ENCODE measurements at places on chromosomes 1 and 21.

GRCh38 chr1:175376194-175376593 is 183.6 kb upstream of the KIAA0040 start:
- DNase-seq, result no peak

DNA sequence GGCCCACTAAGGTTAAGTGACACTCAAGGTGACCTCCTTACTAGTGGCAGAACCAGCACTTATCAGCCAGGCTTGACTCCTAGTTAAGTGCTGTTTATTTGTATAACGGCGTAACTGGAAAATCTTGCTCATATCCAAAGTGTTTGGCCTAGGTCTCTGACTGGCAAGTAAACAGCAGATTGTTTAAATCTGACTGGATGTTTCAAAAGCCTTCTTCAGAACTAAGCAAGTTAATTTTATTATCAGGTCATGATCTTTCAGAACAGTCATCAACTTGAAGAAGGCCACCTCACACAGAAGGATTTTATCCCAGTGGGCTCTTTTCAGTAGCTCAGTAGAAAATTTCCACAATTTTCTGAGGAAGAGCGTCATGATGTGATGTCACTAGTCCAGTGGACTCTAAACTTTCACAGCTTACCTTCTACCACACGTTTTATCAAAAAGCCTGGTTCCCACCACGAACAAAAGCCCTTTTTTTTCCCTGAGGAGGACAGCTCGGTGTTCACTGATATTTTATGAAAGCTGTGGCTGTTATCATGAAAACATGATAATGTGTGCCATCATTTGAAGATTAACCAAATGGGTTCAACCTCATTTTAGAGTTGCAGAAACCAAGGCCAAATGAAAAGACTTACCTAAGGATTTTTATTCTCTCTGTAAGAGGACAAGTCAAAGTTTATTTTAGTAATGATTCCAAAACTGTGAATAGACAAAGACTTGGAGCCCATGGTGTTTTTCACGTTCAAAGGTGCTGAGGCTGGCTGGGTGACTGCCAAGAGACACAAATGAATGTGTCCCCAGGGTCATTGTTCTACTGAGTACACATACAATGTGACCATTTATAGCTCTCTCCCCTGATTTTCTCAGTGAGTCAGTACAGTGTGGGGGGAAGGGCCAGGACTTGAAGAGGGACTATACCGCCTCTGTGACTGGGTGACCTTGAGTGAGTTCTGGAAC is 9.1 kb downstream of the SGIP1 start:
- DNase-seq, result peak; percentile 80

- DNase-seq, result no peak
Observed at GRCh38 chr1:99385852-99386251, 121.6 kb downstream of the PLPPR4 start.

GRCh38 chr1:79694241-79694640 is 687.7 kb upstream of the ADGRL4 start:
- no peak for DNase-seq

DNA sequence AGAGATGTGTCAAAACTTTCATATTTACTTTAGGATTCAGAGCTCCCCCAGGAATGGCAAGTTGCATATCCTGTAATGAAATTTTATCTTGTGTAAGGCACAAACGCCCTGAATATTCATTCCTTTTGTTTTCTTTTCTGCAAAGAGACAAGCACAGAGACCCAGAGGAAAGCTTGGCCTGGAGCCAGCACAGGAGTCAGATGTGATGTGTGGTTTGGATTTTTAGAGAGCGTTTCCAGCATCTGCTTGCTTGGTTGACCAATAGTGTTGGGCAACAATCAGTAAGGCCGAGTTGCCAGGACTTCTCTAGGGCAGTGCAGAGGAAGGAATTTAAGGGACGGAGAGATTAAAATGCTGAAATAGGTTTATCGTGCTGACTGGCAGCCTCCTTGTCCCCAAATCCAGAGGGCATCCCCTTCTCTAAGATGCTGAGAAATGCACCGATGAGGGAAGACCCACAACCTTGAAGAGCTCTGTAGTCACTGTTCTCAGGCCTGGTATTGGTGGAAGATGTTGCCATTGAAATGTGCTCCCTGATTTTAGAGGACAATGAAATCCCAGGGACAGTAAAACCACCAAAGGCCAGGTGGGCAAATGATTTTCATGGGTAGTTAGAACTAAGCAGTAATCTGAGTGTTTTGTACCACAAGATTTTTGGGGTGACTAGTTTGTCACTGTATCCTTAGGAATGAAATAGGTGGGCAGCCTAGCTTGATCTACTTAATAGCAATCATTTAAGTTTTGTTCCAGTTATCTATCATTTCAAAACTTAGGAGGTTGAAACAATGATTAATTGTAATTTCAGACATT is 37.9 kb upstream of the RHOU start:
- DNase-seq, result peak; percentile 15

GRCh38 chr1:172815740-172816139 is 156.8 kb downstream of the FASLG start:
- no peak for DNase-seq

GRCh38 chr1:241022366-241022765 is 334.6 kb downstream of the RGS7 start:
- no peak for DNase-seq

DNA sequence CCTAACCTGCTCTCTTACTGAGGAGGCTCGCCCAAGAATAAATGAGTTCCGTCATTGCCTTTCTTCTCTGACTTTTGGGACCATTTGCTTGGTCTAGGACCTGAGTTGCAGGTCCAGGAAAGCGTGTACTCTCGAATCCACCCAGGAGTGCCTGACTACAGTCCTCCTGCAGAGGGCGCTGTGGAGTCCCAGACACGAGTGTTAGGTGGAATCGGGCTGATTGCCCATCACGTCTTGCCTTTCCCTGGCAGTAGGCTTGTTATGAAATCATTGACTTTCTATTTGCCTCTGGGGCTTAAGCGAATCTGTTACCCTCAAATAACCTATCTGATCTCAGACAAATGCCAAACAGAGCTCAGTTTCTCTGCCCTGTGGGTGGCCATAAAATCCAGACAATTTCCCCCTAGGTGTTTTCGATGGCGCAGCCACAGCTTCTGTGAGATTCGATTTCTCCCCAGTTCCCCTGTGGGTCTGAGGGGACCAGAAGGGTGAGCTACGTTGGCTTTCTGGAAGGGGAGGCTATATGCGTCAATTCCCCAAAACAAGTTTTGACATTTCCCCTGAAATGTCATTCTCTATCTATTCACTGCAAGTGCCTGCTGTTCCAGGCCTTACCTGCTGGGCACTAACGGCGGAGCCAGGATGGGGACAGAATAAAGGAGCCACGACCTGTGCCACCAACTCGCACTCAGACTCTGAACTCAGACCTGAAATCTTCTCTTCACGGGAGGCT is at the start of gene IL20:
Gene IL20 (plus strand): TSS at position 685 of the 733 bp plus-strand sequence. CDS start 230 bp downstream, outside the sequence.
- no peak for DNase-seq

DNA sequence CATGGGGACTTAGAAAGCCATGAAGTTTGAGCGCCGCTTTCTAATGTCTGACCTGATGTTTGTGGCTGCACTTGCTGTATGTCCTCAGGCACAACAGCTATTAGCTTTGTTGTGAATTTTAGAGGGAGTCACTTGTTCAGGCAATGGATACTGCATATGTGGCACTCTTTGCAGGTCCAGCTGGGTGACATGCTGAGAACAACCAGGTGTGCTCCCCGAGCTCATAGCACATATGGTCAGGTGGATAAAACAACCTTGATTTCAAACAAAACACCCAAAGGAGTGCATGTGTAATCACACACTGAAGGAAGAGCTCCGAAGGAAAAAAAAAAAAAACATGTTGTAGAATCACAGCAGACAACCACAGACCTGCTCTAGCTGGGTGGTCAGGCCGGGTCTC is 178.6 kb downstream of the BACH1 start:
- no peak for DNase-seq

DNA sequence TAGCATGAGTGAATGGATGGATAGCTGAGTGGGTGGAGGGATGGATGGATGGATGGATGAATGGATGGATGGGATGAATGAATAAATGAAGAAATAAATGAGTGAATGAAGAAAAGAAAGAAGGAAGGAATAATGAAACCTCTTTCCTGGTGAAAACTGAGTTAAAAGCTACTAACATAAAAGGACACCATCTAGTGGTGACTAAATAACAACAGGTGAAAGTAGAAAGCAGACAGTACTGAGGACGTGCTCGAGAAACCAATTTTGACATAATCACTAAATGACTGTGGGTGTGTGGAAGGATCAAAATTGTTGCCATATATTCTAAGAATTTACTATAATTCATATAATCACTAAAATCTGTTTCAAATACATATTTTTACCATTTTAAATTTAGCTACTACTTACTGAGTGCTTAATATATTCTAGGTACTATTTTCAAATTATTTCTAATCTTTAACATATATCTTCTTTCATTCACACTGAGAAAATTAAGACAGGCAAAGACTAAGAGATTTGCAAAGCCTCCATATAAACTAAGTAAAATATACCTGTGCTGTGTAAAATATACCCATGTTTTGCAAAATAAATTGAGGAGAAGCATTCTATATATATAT is 522.9 kb downstream of the LRRIQ3 start:
- no peak for DNase-seq

DNA sequence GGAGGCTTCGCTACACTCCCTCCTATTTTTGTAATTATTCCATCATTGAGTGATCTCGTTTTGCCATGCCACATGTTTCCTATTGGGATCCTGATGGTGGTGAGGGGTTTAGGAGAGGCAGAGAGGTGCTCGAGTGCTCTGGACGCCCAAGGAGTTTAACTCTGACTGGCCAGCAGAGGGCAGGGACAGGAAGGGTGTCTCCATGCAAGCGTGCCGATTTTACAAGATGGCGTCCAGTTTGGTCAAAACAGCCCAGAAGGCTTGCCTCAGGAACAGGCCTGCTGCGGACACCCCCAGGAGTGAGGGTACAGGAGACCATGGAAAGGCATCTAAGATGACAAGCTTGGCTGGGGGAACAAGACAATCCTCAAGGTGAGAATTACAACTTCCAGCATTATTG is 33.8 kb upstream of the KCNE2 start:
- DNase-seq, result no peak

- peak; percentile 61 for DNase-seq
Observed at GRCh38 chr1:197200272-197200899, 53.9 kb upstream of the ASPM start.

DNA sequence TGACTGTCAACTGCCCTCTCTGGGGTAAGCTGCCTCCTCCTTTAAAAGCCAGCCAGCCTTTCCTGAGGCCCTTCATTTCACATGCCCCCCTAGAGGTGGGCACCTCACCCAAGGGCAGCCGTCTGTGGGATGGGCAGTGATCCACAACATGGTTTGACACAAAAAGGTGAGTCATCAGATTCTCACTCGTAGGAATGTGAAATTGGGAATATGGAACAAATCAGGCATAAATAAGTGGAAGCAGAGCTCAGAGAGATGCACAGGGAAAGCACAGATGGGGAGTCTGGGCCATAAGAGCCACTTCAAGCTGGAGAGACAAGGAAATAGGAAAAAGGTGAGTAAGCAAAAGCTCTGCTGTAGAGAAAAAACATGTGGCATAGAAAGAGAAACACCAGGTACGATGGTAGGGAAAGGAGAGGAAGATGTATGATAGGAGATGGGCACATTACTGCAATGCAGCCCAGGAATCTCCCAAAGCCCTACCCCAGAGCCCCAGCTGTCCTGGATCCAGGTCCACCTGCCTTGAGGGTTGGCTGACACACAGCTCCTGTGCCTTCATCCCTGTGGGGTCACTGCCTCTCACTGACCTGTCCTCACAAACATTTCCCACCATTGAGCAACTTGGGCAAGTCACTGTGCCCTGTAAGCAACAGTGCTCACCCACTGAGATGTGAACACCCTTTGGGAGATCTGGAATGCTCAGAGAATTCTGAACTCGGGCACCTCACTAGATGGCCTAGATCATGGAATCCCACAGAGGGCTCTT is 86.6 kb downstream of the ASTN1 start:
- peak; percentile 10 for DNase-seq

GRCh38 chr1:54724771-54725170 is 9.1 kb downstream of the TTC4 start:
- DNase-seq, result no peak

DNA sequence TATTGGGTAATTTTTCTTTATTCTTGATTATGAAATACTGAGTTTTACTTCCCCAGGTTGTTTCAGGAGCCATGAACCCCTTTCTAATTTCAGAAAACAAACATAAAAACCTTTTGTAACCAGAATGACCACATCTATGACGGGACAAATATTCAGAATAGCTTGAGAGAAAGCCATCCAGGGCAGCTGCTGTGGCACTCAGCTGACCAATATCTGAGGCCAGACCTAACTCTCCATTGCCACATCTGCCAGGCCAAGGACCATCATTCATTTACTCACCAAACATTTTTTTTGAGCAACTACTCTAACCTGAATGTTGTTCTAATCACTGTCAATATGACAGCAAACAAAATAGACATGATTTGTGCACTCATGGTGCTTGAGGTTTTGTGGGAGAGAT is 608.3 kb upstream of the PKN2 start:
- no peak for DNase-seq

- DNase-seq, result no peak
Observed at GRCh38 chr1:155070158-155070621, 6.7 kb downstream of the EFNA4 start.

GRCh38 chr1:185514311-185514710 is 197.3 kb upstream of the IVNS1ABP start:
- no peak for DNase-seq

- DNase-seq, result no peak
Observed at GRCh38 chr1:17086751-17087150, 32.5 kb downstream of the PADI2 start.

DNA sequence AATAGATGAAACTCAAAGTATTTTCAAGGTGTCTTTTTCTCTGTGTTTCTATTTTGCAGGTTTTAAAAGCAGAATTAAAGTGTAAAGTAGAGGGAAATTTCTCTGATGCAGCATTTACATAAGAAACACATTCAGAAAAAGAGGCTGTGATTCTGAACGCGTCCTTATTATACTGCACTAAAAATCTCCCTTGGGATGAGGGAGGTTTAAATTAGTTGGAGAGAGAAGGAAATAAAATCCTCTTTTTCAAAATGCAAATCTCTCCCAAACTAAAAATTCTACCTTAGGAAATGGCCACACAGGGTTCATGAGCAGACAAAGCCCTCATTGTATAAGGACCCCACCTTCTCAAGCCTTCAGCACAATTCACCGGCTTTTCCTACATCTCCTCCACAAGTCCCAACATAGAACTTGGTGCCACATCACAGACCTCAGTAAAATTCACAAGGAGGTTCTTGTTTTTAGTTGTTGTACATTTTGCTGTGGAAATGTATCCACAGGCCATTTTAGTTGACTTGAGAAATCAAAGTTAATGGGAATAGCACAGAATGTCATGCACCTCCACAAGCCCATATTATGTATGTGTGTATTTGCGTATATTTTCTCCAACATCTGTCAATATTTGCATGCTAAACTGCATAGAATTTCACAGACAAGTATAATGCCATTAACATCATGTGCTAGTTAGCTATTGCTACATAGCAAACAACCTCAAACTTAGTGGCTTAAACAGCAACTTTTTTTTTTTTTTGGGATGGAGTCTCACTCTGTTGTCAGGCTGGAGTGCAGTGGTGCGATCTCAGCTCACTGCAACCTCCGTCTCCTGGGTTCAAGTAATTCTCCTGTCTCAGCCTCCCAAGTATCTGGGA is 59.8 kb downstream of the MAB21L3 start:
- DNase-seq, result no peak

- DNase-seq, result no peak
Observed at GRCh38 chr1:59092126-59092525, 204.8 kb upstream of the FGGY start.
